Dermis blood vessel endothelial cell (primary cell): ENCODE measurements at places on chromosomes 11 and 22.
A peak's percentile ranks its signal among the peaks of the same experiment; 100 is the strongest.

GRCh38 chr11:97786961-97787360 lies 1233.8 kb upstream of the CNTN5 start:
- DNase-seq, result no peak

DNA sequence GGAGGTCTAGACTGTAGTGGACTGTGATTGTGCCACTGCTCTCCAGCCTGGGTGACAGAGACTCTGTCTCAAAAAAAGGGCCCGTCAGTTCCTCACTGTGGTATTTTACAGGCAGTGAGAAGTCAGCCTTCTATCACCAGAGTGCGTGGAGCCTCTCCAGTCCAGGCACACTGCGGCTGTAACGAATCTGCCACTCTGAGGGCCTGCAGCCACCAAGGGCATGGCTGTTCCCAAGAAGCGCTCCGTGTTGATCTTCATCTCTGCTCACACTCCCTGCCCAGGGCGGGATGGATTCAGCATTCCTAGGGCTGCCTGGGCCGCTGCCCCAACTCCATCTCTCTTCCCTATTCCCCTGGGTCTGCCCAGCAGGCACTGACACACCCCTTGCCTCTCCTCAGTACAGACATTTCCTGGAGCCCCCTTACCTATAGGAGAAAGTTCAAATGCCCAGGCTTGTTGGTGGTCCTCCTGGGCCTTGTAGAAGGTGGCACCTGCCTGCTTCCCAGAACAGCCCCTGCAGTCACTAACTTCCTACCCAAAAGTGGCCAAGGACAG lies 148.4 kb downstream of the CACNA1I start:
- DNase-seq, result no peak

GRCh38 chr11:131027491-131027890 lies 111.2 kb upstream of the SNX19 start:
- no peak for DNase-seq

GRCh38 chr11:110410651-110411050 lies 19.1 kb upstream of the FDX1 start:
- DNase-seq, result no peak

- DNase-seq, result no peak
Observed at GRCh38 chr22:31526270-31526669, 29.9 kb downstream of the SFI1 start.

GRCh38 chr22:40324468-40325305 lies 21.6 kb upstream of the ADSL start:
- DNase-seq, result no peak

DNA sequence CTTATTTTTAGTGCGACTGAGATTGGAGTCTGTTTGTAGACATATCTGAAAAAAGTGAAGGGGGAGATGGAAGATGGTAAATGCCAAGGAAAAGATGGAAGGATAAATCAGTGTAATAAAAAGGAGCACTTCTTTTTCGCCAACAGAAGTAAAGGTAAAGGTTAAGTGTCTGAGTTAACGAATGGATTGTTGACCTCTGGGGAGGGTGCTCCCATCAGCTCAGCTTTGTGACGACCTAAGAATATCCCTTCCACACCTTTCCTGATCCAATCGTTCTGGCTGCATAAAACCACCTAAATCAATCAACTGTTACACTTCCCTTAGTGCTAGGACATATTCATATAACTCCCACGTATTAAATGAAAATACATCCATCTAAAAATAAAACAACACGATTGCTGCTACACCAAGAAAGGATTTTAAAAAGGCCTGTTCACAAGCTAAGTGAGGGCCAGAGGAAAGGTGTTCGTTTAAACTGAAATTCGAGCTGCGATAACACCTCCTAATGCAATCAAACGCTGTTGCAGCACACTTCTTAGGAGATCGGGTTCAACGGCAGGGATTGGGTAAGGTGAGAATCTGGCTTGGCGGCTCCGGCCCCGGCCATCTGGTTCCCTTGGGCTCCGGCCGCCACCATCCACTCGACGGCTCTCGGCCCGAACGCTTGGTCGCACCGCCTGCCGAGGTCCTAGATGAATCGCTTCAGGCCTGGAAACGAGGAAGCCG lies 658 bp downstream of the C11orf71 start:
- no peak for DNase-seq

GRCh38 chr11:62919898-62920640 lies 1.1 kb downstream of the CHRM1 start:
- no peak for DNase-seq

DNA sequence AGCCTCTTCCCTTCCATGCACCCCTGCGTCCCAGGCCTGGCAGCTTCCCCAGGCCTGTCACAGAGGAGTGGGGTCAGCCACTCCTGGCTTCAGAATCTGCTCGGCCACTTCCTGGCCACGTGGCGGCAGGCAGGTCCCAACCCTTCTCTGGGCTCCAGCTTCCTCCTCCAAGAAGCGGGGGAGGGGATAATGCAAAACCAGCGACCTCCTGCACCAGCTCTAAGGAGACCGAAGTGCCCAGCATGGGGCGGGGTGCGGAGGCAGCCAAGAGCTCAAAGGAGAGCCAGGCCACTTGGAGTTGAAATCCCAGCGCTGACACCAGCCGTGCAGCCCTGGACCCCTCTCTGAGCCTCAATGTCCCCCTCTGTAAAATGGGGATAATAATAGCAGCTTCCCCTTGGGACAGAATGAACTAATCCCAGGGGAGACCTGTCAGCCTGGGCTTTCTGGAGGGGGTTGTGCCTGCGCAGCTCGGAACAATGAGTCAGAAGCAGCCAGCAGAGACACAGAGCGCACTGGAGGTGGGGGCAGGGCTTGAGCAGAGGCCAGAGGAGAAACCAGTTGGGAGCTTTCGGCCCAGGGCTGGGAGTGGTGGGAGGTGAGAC lies 22.8 kb upstream of the PICK1 start:
- DNase-seq, result peak; percentile 83

GRCh38 chr22:35085621-35086020 lies 19.7 kb downstream of the ISX start:
- DNase-seq, result no peak
